ENCODE measurements at places on chromosomes 1 and 21. TPM values are rescaled to one million over a fixed set of nuclear protein-coding genes. Genes with fewer than 3 reads are reported as not detected.

The FTCD gene
- total RNA-seq = 6.0 TPM

The WNT4 gene
- 1.4 TPM for total RNA-seq

The CLCA2 gene
- total RNA-seq = not detected

The CCDC27 gene
- not detected for total RNA-seq

- no peaks in the 10 kb centered on the region for H3K27me3 ChIP-seq
- no peaks in the 10 kb centered on the region for H3K36me3 ChIP-seq
- peak overlapping the region; percentile 31 for H3K27ac ChIP-seq
- peaks cover 30% of the 10 kb centered on the region for H3K4me1 ChIP-seq
Observed at GRCh38 chr1:25748531-25749205, 51.3 kb upstream of the SELENON start.

DNA sequence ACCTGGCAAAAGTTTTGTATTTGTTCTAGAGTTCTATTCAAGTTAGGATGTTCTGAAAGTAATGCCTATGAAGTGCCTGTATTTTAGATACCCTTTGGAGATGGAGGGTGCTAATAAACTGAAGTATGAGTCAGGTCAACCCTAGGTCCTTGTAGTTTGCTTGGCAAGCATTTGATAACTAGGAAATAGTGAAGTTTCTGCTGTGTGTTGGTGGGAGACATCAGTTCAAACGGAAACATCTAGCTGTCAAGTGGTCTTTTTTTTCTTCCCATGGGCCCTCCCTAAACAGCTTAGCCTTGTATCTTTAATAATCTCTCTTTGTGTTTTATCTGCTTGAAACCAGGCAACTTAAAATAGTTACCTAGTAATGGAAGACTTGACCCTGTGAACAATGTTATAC lies 4.5 kb downstream of the MRPS6 start:
- no peaks in the 10 kb centered on the region for H3K36me3 ChIP-seq
- H3K4me3 ChIP-seq = no peak overlapping the region
- DNase-seq = no peak

DNA sequence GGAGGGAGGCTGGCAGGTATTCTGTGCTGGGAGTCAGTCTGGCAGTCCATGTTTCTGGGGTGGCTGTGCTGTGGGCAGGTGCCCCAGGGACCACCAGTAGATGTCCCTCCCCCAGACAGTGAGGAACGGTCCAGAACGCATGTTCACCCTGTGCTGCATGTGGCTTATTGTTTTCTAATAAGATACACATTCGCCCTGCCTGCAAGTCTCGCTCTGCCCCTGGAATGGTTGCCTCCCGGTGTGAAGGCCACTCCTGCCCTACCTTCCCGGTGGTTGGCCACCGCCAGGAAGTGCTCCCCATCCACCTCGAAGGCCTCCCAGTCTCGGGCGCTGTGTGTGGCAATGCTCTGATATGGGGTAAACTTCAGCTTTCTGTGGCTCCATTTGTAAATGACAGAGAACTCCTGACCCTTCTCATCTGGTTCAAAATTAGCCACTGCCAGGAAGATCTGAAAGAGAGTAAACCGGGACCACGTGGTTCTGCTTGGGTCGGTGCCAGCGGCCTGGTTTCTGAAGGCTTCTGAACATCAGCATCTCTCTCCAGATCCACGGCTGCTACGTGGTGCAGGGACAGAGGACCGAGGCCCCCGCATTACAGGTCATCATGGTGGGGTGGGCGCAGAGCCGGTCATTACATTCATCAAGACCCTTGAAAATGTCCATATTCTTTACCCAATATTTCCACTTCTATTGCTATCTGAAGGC lies 14.5 kb downstream of the KRTAP10-1 start:
- H3K27me3 ChIP-seq = no peaks in the 10 kb centered on the region
- H3K27ac ChIP-seq = no peak overlapping the region
- H3K4me1 ChIP-seq = no peaks in the 10 kb centered on the region
- no peak for DNase-seq
- H3K36me3 ChIP-seq = no peaks in the 10 kb centered on the region
- no peak overlapping the region for H3K4me3 ChIP-seq

DNA sequence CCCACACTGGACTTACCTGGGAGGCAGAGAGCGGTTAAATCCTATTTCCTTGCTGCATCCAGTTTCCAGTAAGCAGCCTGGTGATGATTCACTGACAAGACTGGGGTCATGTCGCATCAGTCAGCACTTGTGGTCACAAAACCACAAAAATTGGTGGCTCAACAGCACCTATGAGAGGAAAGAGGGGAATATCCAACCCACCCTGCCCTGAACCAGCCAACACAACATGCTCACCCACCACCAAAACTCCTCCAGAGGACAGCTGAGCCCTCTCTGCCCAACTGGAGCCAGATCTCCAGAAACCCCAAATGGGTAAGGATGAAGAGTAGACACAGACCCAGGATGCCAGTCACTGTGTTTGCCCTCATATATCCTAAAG lies 64.0 kb downstream of the CD46 start:
- H3K36me3 ChIP-seq = no peaks in the 10 kb centered on the region
- DNase-seq = no peak
- no peak overlapping the region for H3K4me3 ChIP-seq
- H3K27me3 ChIP-seq = no peaks in the 10 kb centered on the region
- no peak overlapping the region for H3K27ac ChIP-seq

- no peaks in the 10 kb centered on the region for H3K36me3 ChIP-seq
- H3K4me3 ChIP-seq = no peak overlapping the region
- H3K27ac ChIP-seq = no peak overlapping the region
- H3K4me1 ChIP-seq = no peaks in the 10 kb centered on the region
Observed at GRCh38 chr1:193703655-193704054, 517.2 kb upstream of the B3GALT2 start.

- DNase-seq = no peak
- no peaks in the 10 kb centered on the region for H3K27me3 ChIP-seq
- H3K4me3 ChIP-seq = no peak overlapping the region
- H3K4me1 ChIP-seq = peaks cover 8% of the 10 kb centered on the region
Observed at GRCh38 chr21:46066591-46067331, 31.2 kb upstream of the COL6A2 start.

DNA sequence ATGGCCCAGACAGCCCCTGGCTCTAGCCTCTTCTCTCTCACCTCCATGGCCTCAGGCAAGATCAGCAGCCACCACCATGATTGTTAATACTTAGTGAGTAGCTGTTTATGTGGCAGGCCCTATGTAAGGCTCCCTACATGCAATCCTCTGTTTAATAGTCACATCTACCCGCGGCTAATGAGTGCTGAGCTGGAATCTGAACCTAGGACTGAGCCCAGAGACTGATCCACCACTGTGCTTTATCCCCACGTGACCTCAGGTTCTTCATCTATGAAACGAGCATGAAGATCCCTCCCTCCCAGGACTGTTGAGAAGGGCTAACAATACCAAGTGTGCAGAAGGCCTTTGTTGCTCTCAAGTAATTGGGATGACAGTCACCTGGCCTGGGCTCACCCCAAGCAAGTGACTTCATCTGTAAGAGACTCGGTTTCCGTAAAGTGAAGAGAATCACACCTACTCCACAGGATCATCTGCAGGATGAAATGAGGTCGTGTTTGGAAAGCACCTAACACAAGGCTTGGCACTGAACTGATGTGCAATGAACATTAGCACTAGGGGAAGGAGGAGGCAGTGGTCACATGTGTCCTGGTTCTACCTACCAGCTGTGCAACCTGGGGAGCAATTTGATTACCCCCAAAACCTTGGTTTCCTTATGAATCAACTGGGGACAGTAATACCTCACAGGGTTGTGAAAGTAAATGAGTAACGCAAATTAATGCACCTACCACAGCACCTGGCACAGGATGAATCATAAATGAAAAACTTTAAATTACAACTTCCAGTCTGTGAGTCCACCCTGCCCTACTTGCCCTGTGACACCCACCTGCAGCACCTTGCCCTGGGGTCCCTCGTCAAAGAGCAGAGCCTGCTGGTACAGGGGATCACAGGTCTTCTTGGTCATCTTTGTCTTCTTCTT lies 37.2 kb downstream of the RIMS3 start:
- DNase-seq = no peak
- H3K4me3 ChIP-seq = no peak overlapping the region
- H3K36me3 ChIP-seq = no peaks in the 10 kb centered on the region

DNA sequence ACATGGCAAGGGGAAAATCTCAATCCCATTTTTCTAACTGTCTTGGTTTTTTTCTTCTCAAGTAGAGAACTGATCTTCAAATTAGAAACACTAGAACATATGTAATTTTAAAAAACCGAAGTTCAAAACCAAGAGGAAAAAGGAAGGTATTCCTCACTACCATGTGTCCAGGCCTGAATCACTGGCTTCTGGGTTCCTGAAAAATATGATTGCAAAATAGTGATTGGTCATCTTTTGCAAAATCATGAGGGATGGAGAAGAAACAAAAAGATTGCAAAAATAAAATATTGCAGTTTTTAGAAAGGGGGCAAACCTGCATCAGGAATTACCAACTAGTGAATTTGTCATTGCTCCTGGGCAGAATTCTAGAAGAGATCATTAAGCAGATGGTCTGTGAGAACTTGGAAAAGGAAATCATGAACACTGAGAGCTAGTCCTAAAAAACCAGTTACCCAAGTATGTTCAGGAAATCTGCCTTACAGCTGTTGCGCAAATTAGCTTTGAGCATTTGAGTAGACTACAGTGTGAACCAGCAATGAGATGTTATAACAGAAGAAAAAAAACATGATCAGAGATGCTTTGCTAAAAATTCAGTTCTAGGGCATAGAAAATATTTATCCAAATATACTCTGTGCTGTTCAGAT lies 49.4 kb downstream of the SPATA46 start:
- no peak overlapping the region for H3K27ac ChIP-seq
- no peak for DNase-seq
- H3K4me3 ChIP-seq = no peak overlapping the region
- H3K4me1 ChIP-seq = no peaks in the 10 kb centered on the region
- no peaks in the 10 kb centered on the region for H3K36me3 ChIP-seq

DNA sequence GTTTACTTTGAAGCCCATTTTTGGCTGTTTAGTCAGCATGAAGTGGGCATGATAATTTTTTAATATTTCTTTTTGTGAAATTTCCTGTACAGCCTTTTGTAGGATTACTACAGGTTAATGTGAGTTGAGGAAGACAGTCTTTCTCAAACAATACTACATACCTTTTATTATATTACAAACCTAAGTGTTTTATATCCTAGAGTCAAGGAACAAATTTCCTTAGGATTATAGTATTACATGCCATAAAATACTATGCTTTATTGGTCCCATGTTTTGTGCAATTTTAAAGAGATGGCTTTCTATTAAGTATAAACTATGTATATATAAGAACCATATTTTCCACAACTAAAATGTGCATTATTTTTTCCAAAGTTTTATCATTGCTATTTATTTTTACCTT lies 9.2 kb upstream of the CHAF1B start:
- no peaks in the 10 kb centered on the region for H3K4me1 ChIP-seq
- H3K27me3 ChIP-seq = no peaks in the 10 kb centered on the region
- peaks cover 54% of the 10 kb centered on the region for H3K36me3 ChIP-seq
- no peak overlapping the region for H3K4me3 ChIP-seq

GRCh38 chr1:204925701-204926100 lies 55.0 kb downstream of the NFASC start:
- no peak overlapping the region for H3K4me3 ChIP-seq
- no peaks in the 10 kb centered on the region for H3K27me3 ChIP-seq
- peaks cover 28% of the 10 kb centered on the region for H3K4me1 ChIP-seq
- H3K27ac ChIP-seq = 0 out of 2 replicates have a peak overlapping the region, but pooled peaks have one; percentile 6
- DNase-seq = no peak

GRCh38 chr1:232894436-232894835 lies 56.0 kb upstream of the NTPCR start:
- no peaks in the 10 kb centered on the region for H3K4me1 ChIP-seq
- no peak overlapping the region for H3K27ac ChIP-seq
- H3K27me3 ChIP-seq = no peaks in the 10 kb centered on the region
- H3K36me3 ChIP-seq = no peaks in the 10 kb centered on the region

DNA sequence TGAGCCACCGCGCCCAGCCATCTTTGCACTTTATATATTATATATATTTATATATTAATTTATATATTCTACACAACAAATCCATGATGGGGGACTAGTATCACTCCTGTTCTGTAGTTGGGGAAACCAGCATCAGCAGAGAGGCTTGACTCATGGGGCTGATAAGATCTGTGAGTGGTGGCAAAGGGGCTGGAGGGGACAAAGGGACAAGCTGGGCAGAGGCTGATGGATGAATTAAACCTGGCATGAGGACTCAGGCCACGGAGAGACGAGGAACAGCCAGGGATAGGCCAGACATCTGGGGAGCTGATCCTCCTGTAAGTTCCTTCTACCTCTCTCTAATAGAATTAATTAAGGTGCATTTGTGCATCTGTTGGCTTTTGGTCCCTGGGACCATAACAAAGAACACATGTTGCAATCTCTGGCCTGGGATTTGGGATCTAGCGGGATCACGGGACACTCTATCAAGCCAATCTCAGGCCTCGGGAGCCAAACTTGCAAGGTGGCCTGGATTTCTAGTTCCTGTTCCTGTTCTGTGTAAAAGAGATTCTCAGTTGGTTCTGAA lies 7.6 kb downstream of the CNR2 start:
- H3K27ac ChIP-seq = no peak overlapping the region
- DNase-seq = no peak
- H3K36me3 ChIP-seq = no peaks in the 10 kb centered on the region
- peaks cover 32% of the 10 kb centered on the region for H3K27me3 ChIP-seq
- H3K4me3 ChIP-seq = no peak overlapping the region

DNA sequence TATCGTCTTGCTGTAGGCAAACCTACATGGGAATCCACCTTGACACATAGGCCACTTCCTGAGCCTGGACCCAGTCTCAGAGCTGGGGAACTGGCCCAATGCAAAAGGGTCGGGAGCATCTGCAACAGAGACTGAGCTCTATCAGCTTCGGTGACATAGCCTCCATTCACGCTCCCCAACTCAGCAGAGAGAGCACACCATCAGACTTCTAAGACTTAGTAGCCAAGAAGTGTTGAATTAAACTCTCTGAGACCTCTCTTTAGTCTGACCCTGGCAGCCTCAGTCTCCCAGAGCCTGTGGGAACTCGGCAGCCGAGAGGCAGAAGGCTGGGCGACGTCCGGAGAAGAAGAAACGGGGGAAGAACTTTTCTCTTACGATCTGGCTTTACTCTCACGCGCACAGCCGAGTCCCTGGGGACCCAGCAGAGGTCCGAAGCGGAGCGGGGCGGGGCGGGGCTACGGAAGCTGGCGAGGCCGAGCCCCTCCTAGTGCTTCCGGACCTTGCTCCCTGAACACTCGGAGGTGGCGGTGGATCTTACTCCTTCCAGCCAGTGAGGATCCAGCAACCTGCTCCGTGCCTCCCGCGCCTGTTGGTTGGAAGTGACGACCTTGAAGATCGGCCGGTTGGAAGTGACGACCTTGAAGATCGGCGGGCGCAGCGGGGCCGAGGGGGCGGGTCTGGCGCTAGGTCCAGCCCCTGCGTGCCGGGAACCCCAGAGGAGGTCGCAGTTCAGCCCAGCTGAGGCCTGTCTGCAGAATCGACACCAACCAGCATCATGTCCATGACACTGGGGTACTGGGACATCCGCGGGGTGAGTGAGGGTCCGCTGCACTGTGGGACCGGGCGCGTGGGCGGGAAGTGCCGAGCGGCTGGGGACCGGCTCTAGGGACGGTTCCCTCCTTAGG lies at the start of gene GSTM4:
TSS of gene GSTM4 (plus strand) at position 485 of the 905 bp plus-strand sequence. CDS start at position 776, 291 bp downstream.
- DNase-seq = peak; percentile 86
- no peaks in the 10 kb centered on the region for H3K36me3 ChIP-seq
- no peaks in the 10 kb centered on the region for H3K27me3 ChIP-seq

GRCh38 chr1:36187800-36188593 lies 32.0 kb downstream of the MAP7D1 start:
- H3K4me1 ChIP-seq = no peaks in the 10 kb centered on the region
- H3K27me3 ChIP-seq = no peaks in the 10 kb centered on the region
- DNase-seq = no peak
- peak overlapping the region; percentile 3 for H3K4me3 ChIP-seq
- no peaks in the 10 kb centered on the region for H3K36me3 ChIP-seq

GRCh38 chr21:17491716-17492414 lies 21.0 kb upstream of the CXADR start:
- no peaks in the 10 kb centered on the region for H3K36me3 ChIP-seq
- H3K4me1 ChIP-seq = no peaks in the 10 kb centered on the region
- H3K4me3 ChIP-seq = no peak overlapping the region
- no peak for DNase-seq
